Mucosa of descending colon (tissue), 3 donors: ENCODE measurements at places on chromosomes 3 and 15. TPM values are rescaled to one million over a fixed set of nuclear protein-coding genes. Genes with fewer than 3 reads are reported as not detected.

GRCh38 chr15:100720406-100720967, 118.1 kb downstream of the ASB7 start:
- DNase-seq: no peak

DNA sequence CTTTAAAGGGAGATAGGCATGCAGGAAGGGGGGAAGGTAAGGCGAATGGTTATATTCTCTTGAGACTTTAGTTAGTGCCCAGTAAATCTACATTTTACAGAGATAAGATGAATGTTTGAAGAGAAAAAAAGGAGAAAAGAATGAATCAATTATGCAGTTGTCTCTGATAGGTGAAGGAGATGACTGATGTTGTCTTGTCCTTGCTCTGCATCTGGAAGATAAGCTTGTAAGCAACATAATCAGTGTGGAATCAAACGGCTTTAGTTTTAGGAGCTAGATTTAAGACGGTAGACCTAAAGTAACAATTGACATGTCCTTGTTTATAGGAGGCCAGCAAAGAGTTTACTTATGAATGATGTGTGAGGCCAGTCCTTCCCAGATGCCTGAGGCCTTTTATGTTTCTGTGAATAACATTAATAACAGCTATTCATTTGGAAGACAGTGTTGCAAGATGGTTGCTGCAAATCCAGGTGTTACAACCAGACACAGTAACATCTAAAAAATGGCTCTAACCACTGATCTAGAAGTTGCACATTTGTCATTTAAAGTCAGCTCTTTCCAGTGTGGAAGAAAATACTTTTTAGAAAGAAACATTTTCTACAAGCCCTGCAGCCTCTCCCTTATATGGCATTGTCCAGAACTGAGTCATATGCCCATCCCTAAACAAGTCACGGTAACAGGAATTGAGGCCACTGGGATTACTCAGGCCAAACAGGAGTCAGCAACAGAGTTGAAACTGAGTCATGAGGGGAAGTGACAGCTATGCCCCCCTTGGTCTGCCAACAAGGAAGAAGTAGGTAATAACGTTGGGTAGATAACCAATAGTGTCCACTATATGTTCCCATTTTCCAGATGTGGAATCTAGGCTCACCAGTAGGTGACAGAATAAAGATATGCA, 77.5 kb upstream of the FBN1 start:
- DNase-seq: no peak

The ZBBX gene
- total RNA-seq: not detected

The FBXL2 gene
- total RNA-seq: 0.43 TPM

- DNase-seq: no peak
Observed at GRCh38 chr3:15629860-15630597, 28.5 kb downstream of the BTD start.

DNA sequence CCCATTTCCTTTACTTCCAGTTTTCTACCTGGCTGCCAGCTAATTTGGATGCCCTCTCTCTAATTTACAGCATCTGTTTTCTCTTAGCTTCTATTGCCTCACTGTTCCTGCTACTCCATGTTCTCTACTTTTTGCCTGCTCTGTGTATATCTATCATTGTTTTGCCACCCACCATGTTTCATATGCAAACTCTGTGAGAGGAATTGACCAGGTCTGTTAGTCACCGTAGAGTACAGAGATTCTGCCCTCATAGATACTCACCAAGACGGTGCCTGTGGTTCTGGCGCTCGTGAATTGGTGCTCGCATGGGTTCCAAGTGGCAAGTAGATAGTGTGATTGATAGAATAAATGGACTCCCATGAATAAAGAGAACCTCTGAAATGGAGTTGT, 288.8 kb downstream of the CNTN6 start:
- no peak for DNase-seq

The IL5RA gene
- total RNA-seq: 0.14 TPM

The ITGA11 gene
- total RNA-seq: 2.1 TPM

GRCh38 chr3:120102674-120103073, 8.4 kb upstream of the GSK3B start:
- DNase-seq: no peak

The IL17RB gene
- 13.4 TPM for total RNA-seq

DNA sequence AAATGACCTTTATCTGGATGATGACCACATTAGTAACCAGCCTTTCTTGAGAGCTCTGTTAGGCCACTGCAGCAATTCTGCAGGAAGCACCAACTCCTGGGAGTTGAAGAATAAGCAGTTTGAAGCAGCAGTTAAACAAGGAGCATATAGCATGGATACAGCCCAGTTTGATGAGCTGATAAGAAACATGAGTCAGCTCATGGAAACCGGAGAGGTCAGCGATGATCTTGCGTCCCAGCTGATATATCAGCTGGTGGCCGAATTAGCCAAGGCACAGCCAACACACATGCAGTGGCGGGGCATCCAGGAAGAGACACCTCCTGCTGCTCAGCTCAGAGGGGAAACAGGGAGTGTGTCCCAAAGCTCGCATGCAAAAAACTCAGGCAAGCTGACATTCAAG, 252.8 kb upstream of the GOLGA6L4 start:
- no peak for DNase-seq

DNA sequence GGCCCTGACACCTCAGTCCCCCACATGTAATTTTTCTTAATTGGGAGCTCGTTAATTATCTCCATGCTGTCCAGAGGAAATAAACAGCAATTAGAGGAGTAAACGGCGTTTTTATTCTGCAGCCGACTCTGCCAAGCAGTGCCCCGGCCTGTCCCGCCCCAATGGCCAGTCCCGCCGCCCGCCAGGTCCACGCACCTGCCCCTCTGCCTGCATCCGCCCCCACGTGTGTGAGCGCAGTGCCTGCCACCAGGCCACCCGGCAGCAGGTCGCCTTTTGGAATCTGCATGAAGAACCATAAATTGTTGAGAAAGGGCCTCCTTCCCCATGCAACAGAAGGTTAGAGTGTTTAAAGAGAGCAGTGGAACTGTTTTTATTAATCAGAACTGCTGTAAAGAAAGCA, 87.5 kb upstream of the LINGO1 start:
- peak; percentile 44 for DNase-seq

DNA sequence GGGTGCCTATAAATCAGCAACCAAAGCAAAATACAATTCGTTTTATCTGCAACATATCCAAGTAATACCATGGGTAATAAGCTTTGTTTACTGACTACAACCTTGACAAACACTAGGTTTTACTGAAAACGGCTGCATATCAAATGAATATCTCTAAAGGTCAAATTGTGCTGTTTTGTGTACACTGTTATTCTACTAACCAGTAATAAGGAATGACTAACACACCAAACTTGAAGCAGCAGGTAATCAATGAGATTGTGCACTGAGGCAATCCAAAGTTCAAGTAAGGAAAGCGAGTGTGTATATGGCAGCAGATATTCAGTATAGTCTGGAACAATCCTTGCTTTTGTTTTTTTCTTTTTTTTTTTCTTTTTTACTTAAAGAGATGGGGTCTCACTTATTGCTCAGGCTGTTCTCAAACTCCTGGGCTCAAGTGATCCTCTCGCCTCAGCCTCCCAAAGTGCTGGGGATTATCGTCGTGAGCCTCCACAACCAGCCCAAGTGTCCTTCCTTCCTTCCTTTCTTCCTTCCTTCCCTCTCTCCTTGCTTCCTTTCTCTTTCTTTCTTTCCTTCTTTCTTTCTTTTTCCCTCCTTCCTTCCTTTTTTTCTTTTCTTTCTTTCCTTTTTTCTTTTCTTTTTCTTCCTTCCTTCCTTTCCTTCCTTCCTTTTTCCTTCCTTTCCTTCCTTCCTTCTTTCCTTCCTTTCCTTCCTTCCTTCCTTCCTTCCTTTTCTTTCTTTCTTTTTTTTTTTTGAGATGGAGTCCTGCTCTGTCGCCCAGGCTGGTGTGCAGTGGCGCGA, 34.9 kb downstream of the AP3S2 start:
- no peak for DNase-seq

- no peak for DNase-seq
Observed at GRCh38 chr15:70089692-70089971, 8.1 kb downstream of the TLE3 start.

The TUSC7 gene
- not detected for total RNA-seq

GRCh38 chr15:29471757-29472156, 202.1 kb upstream of the NSMCE3 start:
- DNase-seq: no peak

- no peak for DNase-seq
Observed at GRCh38 chr3:24343084-24343783, 151.4 kb downstream of the THRB start.

The CP gene
- 13.4 TPM for total RNA-seq

The TLR9 gene
- total RNA-seq: 0.89 TPM

The RGMA gene
- total RNA-seq: 10.6 TPM

GRCh38 chr15:68888419-68888818, 41.9 kb upstream of the SPESP1 start:
- no peak for DNase-seq

GRCh38 chr3:52159503-52159902, 5.3 kb upstream of the POC1A start:
- DNase-seq: no peak

The SLC9C1 gene
- 0.34 TPM for total RNA-seq

DNA sequence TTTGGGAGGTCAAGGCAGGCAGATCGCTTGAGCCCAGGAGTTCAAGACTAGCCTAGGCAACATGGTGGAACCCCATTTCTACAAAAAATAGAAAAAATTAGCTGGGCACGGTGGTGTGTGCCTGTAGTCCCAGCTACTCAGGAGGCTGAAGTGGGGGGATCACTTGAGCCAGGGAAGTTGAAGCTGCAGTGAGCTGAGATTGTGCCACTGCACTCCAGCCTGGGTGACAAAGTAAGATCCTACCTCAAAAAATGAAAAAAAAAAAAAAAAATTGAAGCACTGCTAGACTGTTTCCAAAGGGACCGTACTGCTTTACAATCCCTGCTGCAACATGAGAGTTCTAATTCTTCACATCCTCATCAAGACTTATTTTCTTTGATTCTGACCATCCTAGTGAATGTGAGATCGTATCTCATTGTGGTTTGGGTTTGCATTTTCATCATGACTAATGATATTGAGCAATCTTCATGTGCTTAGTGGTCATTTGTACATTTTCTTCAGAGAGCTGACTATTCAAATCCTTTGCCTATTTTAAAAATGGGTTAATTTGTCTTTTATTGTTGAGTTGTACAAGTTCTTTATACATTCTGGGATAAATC, 10.8 kb downstream of the CMTM8 start:
- no peak for DNase-seq

The EXD1 gene
- not detected for total RNA-seq

The CNTN3 gene
- 6.2 TPM for total RNA-seq

DNA sequence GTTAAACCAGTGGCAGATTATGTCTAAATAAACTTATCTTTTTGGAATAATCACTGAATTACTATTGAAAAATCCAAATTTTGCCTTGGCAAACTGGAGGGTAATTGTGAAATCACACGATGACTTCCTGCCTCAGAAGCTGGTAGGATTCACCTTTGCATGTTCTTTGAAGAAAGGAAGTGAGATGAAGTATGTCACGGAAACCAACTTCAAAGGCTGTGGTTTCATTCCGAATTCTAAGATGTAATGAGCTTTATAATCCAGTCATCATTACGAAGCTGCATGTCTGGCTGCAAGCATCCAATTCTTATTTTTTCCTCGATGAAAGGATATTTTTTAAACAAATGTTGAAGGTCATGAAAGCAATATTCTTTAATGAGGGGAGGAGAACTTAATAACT, 15.0 kb upstream of the ZBED2 start:
- DNase-seq: peak; percentile 37

DNA sequence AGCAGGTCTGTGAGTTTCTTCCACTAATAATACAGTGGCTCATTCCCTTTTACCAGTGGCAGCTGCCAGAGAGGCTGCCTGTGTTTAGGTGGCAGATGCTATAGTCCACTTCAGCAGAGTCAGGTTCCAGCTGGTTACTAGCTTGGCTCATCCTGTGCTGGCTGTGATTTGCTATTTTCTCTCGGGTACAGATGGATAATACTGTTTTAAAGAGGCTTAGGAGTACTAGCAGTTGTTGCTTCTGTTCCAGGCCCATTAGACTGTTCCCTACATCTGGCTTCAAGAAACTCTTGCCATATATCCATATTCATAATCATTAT, 41.0 kb downstream of the ZNF609 start:
- no peak for DNase-seq

GRCh38 chr3:110625201-110625747, 446.3 kb upstream of the NECTIN3 start:
- no peak for DNase-seq

- DNase-seq: no peak
Observed at GRCh38 chr15:98684995-98685525, 36.7 kb downstream of the IGF1R start.

DNA sequence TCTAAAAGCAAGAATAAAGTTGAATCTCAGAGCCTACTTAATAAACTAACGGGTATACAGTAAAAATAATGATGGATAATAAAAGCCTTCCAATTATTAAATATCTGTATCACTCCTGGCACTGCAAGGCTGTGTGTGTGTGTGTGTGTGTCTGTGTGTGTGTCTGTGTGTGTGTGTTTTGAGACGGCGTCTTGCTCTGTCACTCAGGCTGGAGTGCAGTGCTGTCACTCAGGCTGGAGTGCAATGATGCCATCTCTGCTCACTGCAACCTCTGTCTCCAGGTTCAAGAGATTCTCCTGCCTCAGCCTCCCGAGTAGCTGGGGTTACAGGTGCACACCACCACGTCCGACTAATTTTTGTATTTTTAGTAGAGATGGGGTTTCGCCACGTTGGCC, 62.5 kb downstream of the TBL1XR1 start:
- no peak for DNase-seq

GRCh38 chr3:61136191-61136590, 115.1 kb downstream of the FHIT start:
- no peak for DNase-seq

DNA sequence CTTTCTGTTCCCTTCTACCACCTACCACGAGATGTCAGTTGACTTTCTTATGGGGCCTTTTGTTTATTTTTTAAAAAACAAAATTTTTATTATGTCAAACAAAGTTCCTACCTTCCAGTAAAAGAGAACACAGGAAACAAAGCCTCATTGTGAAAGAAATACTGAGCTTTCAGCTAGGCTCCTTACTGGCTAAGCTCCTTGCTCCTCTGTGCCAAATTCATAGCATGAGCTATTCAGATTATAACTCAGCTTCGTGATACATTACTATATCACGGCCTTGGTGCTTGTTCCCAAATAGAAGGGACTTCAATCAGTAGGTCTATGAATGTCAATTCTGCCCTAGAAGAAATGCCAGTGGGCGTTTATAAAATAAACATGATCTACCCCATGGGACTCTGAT, 145.8 kb upstream of the CHRM5 start:
- no peak for DNase-seq

The GOLGA8H gene
- not detected for total RNA-seq

The SEMA3F gene
- 14.6 TPM for total RNA-seq
